ENCODE measurements at places on chromosomes 3 and 15. TPM values are rescaled to one million over a fixed set of nuclear protein-coding genes. Genes with fewer than 3 reads are reported as not detected.

The C3orf49 gene
- total RNA-seq = not detected

The MNS1 gene
- 0.27 TPM for total RNA-seq

GRCh38 chr3:56197259-56197965 lies 270.9 kb downstream of the ERC2 start:
- no peak for DNase-seq

- peak; percentile 66 for DNase-seq
Observed at GRCh38 chr15:45634432-45635190, at the start of gene SQOR. SQOR (plus strand) TSS chr15:45635029; CDS start chr15:45658924, 23,895 bp downstream.

GRCh38 chr3:193980905-193981304 lies 155.0 kb upstream of the HES1 start:
- no peak for DNase-seq

- DNase-seq = peak; percentile 79
Observed at GRCh38 chr15:64622410-64623260, 152.8 kb downstream of the RBPMS2 start.

GRCh38 chr3:46097691-46098241 lies 70.5 kb upstream of the XCR1 start:
- DNase-seq = no peak

DNA sequence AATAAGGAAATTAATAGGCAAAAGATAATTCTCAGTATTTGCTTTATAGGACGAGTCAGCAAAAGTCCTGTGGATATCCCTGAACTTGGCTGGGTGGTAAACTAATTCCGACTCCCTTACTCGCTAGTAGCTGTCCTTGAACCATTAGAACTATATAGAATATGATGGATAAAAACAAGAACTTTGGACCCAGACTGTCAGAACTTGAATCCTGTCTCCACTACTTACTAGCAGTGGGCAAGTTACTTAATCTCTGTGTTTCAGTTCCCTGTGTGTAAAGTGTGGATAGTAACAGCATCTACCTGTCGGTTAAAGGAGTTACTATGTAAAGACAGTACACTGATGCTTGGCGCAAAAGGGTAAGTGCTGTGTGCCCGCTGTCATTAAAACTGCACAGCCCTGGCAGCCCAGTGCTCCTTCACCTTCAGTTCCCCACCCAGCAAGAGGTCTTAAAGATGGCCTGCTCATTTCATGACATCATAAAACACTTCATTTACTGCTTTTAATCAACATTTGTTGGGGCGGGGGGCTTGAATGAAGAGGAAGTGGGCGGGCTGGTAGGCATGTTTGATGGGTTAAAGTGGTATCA lies 7.3 kb downstream of the TPM1 start:
- DNase-seq = no peak

- no peak for DNase-seq
Observed at GRCh38 chr3:94862703-94863102, 799.8 kb downstream of the NSUN3 start.

DNA sequence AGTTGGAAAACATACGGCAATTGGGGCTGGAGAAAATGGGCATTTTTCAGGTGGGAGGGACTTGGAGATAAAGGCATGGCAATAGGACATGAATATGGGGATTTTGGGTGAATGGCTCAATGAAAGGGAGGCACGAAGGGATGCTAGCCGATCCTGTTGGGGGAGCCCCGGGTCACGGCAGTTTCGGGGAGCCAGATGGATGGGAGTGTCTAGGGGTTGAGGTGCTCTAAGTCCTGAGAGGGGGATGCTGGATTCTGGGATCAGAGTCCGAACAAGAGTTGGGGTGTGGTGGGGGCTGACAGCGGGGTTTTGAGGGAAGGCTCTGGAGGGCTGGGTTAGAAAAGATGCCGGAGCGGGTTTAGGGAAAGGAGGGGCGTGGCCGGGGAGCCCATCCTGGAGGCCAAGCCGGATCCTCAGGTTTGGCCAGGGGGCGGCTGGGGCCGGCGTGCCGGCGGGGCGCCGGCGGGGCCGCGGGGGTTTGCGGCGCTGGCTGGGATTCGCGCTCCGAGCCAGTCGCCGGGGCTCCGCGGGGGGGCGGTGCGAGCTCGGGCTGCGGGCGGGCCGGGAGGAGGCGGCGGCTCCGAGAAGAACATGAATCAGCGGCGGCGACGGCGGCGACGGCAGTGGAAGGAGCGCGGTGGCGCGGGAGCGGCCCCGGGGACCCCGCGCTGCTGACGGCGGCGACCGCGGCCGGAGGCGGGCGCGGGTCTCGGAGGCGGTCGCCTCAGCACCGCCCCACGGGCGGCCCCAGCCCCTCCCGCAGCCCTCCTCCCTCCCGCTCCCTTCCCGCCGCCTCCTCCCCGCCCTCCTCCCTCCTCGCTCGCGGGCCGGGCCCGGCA lies at the start of gene TYRO3:
TYRO3 (plus strand) TSS at position 813 of the 839 bp plus-strand sequence. CDS start 46 bp downstream, outside the sequence.
- peak; percentile 71 for DNase-seq

DNA sequence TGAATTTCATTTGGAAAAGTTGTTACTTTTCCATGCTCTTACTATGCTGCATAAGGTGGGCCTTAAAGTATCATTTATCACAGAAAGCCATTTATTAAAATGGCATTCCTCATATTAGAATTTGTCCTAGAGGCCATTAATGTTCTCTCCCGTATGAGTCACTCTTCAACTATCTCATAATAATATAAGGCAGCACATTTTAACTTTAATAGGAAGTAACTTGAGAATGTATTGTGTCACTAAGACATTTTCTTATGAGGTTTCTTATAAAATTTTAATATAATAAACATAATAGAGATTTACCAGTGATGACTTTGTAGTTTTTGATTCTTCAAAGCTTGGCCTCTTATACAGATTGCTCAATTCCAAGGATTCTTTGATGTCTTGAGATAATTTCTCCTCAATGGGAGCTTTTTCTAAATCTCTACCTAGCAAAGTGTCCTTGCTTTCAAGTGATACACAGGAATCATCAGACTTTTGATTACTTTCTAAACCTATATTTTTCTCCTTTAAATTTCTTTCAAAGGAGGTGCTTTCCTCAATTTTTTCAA lies 74.7 kb downstream of the ZBBX start:
- DNase-seq = no peak

The RAB5A gene
- total RNA-seq = 36.4 TPM

DNA sequence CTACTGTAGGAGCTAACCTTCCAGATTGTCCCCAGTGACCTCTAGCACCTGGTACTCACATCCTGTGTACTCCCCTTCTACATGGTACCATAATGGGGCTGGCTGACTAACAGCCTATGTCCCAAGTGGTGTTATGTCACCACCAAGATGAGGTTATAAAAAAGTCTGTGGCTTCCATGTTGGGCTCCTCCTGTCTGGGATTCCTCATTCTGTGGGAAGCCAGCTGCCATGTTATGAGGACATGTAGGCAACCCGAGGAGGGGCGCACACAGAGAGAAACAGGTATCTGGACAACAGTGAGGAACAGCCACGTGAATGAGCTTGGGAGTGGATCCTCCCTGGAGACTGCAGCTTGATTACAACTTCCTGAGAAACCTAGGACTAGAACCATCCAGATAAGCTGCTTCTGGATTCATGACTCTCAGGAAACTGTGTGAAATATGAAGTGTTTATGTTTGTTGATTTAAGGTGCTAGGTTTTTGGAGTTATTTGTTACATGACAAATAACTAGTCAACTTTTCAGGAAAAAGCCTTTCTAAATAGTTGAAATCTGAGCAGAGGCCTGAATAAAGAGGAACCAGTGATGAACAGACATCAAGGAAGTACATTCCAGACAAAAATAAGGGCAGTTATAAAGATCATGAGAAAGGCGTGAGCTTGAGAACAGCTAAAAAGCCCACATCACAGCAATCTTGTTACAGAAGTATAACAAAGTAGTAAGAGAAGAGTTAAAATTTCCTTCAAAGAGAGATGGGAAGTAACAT lies 21.7 kb downstream of the GOLIM4 start:
- DNase-seq = no peak

- DNase-seq = no peak
Observed at GRCh38 chr3:66825375-66825774, 172.7 kb upstream of the KBTBD8 start.

DNA sequence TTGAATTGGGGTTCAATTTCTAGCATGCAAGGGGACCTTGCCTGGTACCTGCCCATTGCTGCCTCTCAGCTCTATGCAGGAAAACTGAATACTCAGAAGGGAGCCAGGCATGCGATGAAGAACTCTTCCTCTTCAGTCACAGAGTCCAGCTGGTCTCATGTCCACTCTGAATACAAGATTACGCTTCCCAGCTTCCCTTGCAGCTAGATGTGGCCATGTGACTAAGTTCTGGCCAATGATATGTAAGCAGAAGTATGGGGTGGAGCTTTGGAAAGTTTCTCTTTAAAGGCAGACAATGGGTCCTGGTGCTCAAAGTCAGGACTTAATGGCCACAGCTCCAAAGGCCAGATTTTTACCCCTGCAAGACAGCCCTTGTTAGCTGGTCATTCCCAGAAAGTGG lies 9.0 kb downstream of the WNT7A start:
- DNase-seq = no peak

DNA sequence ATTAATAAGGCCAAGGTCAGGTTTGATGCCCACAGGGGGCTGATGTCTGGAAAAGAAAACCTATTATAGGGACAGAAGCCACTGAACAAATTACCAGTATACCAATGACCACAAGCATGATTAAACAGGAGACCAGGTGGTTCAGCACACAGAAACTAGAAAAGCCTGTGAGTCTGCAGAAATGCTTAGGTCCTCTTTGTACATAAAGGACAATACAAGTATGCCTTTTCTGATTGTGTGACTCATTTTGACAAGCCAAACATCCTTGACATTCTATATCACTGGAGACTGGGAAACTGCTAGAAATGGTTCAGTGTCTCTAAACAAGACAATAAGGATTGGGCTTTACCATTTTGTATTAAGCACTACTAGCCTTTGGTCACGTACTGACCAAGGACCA lies 113.2 kb upstream of the MYO5C start:
- no peak for DNase-seq

DNA sequence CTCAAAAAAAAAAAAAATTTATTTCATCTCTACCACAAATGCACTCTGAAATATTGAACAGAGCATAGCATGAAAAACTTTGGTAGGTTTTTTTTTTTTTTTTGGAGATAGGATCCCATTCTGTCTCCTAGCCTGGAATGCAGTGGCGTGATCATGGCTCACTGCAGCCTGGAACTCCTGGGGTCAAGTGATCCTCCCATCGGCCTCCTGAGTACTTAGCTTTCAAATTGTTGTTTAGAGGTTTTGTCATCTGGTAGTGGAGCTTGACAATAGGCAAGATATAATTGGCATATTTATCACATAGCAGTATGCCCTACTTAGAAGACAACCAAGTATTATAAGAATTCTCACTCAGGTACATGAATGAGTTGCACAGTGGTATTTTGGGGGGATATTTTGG lies 234.2 kb upstream of the ST8SIA2 start:
- DNase-seq = no peak

The FOXL2 gene
- under 0.01 TPM for total RNA-seq

The PLA1A gene
- total RNA-seq = not detected

DNA sequence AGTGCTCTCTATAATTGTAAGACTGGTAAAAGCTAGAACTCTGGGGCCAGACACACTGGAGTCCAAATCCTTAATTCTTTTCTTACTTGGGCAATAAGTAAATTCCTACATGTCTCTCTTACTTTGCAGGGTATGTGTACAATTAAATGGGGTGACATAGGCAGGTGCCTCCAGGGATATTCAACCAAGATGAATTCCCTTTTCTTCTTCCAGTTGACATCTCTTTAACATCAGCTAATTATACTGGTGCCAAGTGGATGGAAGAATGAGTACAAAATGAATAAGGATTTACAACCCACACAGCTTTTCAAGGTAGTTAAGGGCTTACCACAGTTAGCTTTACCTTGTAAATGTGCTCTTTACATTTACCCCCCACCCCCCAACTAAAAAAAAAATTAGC lies 295.5 kb upstream of the GADL1 start:
- DNase-seq = no peak

The RARB gene
- total RNA-seq = under 0.01 TPM

GRCh38 chr3:46903341-46904302 lies 26.1 kb downstream of the PTH1R start:
- no peak for DNase-seq

The ASB14 gene
- total RNA-seq = not detected

The FAM107A gene
- under 0.01 TPM for total RNA-seq

DNA sequence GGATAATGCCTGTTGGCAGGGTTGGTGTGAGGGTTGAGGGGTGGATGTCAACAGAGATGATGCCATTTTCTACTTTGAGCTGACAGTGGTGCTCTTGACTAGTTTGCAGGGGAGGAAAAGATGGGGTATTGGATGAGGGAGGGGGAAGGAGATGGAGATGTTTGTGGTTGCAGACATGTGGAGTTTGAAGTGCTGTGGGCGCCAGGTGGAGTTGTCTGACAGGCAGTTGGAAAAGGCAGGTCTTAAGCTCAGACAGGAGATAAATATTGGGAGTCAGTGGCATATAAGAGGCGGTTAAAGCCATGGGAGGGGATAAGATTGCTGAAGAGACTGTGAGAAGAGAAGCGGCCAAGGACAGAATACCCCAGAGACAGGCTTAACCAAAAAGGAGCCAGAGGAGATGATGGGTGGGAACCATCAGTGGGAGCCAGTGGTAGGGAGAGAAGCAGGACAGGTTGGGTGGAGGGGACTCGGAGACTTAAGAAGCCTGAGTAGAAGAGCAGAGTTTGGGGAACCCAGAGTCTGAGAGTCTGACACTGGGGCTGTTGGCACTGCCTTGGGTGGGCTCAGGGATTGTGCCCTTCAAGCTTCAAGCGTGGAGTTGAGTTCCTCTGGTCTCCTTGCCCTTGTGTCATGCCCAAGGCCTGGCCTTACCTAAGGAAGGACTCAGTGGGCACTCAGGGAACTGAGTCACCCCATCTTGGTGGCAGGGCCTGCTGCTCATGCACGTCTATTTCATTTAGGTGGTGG lies 13.9 kb downstream of the COPG1 start:
- no peak for DNase-seq

- no peak for DNase-seq
Observed at GRCh38 chr3:141243271-141243707, 11.7 kb downstream of the PXYLP1 start.

DNA sequence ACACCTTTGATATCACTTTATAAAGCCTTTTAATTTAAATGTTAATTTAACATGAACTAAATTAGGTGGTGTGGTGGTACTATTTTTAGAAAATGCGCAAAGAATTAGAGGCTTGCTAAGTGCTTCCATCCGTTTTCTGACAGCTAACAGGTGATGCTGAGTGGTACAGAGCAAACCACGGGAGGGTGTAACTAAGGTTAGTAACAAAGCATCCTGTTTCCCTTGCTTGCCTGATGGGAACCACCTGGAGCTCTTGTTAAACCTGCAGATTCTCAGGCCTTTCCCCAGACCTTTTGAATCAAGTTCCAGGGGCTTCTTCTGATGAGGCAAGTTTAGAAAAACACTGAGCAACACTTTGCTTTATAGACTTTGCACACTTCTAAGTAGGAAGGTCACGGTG lies 101.0 kb downstream of the ATG7 start:
- no peak for DNase-seq

All from hematopoietic multipotent progenitor cell (in vitro differentiated cells).